Endothelial cell of umbilical vein (primary cell): ENCODE measurements at places on chromosomes 12 and 14. TPM values are rescaled to one million over a fixed set of nuclear protein-coding genes. Genes with fewer than 3 reads are reported as not detected.

Gene RPL10L
- not detected in 2 replicates for total RNA-seq

Gene MYH6
- total RNA-seq = not detected in 2 replicates

Gene CIDEB
- 4.6 and 5.2 TPM in 2 replicates for total RNA-seq

Gene TPPP2
- not detected in 2 replicates for total RNA-seq

Gene DPPA3
- not detected in 2 replicates for total RNA-seq

Gene MTERF2
- total RNA-seq = 6.7 and 9.6 TPM in 2 replicates

Gene DBX2
- not detected in 2 replicates for total RNA-seq
